ENCODE measurements at places on chromosomes 2 and 18. TPM values are rescaled to one million over a fixed set of nuclear protein-coding genes. Genes with fewer than 3 reads are reported as not detected.

DNA sequence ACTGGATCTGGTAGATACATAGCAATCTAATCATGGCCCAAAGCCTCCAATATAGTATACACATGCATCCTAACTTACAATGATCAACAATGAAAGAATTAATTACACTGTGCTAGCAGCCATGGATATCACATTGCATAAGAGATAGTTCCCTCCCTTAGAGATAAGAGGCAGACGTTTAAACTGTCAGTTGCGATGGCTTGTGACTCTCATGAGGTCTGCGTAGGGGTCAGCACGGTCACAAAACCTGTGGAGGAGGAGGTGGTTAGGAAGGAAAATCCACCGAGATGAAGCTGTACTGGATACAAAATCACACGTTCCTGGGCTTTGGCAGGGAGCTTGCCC, 800 bp upstream of the RALB start:
- DNase-seq = no peak

DNA sequence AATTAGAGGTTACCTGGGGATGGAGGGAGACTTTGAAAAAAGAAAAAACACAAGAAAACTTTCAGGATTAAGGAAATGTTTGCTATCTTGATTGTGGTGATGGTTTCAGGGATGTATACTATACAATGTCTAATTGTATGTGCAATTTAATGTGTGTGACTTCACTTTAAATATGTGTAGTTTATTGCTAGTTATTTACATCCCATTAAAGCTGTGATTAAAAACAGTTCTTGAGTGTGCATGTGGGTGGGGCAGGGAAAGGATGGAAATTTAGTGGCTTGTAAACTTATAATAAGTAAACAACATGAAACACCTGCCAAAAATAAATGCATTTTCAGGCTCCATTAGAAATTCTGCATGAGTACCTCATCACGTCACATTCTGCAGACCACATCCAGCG, 167.0 kb downstream of the MYO5B start:
- DNase-seq = no peak

GRCh38 chr2:185537689-185538088, 200.9 kb upstream of the FSIP2 start:
- no peak for DNase-seq

GRCh38 chr2:47735136-47735869, 47.6 kb upstream of the MSH6 start:
- no peak for DNase-seq

DNA sequence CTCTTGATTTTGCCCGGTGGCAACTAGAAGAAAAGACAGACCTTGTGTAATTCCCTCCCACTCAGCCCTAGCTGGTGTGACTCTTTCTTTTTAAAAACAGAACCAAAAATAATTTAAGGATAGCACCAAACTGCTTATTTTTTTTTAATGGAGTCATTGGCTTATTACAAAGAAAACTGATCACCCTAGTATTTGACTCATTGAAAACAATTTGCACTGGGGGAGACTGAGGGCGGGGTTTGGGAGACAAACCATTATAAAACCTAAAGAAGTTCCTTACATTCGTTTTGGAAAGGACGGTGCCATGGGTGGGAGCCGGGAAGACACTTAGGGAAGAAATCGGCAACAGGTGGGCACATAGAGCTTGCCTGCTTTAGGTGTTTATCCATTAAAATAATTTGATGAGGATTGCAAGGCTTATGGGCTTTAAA, 2.5 kb downstream of the PAX3 start:
- DNase-seq = no peak

- no peak for DNase-seq
Observed at GRCh38 chr2:10083692-10084211, 3.5 kb upstream of the CYS1 start.

DNA sequence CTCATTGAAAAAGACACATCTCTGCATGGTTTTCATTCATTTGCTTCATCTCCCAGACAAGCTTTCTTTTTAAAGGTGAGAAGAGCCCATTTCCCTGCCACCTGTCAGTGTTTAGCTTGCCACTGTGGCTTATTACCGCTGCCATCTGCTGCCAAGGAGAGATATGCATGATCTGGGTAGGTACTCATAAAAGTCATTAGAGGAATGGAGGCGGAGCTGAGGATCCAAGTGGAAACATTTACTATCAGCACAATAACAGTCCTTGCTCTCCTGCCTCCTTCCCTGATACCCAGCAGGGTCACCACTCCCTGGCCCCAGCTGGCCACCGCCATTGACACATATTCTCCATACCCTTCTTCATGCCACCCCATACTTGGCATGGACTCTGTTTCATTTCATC, 390.4 kb downstream of the TSN start:
- DNase-seq = no peak

- no peak for DNase-seq
Observed at GRCh38 chr2:138842341-138842740, 62.2 kb upstream of the NXPH2 start.

DNA sequence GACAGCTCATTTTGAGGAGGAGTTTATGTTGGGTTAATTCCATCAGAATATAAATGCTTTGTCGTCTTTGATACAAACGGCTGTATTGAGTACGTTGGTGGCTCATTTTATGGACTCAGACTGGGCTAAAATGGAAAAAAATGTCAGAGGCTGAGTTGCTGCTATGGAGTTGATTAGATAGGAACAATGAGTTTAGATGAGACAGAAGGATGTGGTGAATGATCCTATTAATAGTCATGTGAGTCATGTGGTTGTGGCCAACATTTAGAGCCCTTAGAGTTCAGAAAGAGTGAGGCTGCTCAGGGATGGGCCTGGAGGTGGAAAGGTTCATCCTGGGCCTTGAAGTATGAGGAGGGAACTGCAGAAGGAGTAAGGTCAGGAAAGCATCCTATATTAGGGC, 434.2 kb downstream of the MEIS1 start:
- no peak for DNase-seq

DNA sequence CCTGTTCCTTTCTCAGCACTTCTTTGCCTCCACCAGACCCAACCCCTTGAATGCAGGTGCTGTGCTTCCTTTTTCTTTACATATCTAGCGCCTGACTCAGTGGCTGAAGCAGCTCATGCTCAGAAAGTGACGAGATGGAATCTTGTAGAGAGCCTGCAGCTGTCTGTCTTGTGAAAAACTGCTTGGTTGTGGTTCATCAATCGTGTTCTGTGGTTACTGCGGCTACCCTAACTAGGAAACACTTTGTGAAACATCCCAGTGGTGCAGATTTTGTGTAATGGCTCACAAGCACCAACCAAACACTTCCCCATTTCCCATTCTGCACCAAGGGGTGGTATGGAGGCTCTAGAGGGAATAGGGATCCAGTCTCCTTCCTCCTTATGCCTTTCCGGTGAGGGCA, 307.2 kb upstream of the MMADHC start:
- no peak for DNase-seq

DNA sequence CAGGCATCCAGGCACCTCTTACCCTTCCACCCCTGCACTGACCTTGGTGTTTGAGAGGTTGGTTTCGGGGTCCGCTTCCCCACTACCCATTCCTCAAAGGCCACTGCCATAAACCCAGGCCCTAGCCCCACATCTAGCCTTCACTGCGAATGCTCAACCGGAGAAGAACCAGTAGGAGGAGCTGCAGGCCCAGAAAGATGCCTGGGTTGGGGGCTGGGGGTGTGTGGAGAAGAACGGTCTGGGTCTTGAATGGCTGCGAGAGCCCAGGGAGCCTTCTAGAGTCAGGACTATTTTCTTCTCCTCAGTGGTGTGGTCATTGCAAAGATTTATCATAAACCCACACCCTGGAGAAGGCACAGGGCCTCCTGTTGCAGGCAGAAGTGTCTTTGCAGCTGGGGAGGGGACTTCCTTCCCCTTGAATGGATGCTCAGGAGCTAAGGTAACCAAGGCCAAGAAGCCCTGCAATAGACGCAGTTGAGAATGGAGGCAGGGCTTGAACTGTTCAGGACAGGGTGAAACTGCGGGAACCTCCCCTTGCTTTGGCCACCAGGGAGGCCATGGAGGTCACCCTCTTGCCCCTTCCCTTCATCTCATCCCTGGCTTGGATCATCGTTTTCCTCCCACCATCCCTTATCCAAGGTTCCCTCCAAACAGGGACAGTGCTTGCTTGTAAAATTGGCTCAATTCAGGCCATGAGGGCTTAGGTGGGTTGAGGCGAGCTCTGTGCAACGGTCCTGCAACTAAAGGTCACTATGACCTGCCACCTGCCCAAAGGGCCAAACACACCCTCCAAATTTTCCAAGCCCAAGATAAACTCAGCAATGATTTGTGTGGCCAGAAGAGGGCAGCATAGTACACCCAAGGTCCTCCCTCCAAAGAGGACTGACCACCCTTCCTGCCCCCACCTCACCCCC, 20.9 kb downstream of the THNSL2 start:
- peak; percentile 42 for DNase-seq

DNA sequence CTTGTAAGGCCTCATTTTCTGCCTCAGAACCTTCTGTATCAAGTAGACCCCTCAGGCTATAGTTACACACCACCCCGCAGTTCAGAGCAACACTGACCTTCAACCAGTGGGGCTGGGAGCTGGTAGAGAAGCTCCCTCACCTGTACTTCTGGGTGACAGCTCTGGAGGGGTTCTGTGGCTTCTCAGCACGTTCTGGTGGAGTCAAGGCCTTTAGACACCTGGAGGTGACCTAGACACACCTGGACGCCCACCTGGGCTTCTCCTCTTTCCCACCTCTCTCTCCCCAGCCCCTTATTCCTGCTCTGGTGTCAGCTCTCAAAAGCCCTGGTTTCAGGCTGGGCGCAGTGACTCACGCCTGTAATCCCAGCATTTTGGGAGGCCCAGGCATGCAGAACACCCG, 7.3 kb upstream of the CIB4 start:
- no peak for DNase-seq

Gene CDKL4
- 0.80 TPM for polyA plus RNA-seq

Gene POTEF
- not detected for polyA plus RNA-seq
